ENCODE measurements at places on chromosomes 6 and 20.
A peak's percentile ranks its signal among the peaks of the same experiment; 100 is the strongest.

GRCh38 chr20:16028923-16029322 is 544.3 kb downstream of the KIF16B start:
- H3K27me3 ChIP-seq: no peaks in the 10 kb centered on the region
- no peaks in the 10 kb centered on the region for H3K4me1 ChIP-seq
- H3K4me3 ChIP-seq: no peak overlapping the region
- H3K36me3 ChIP-seq: no peaks in the 10 kb centered on the region
- DNase-seq: no peak

- peak overlapping the region; percentile 97 for H3K4me3 ChIP-seq
- no peaks in the 10 kb centered on the region for H3K27me3 ChIP-seq
- H3K4me1 ChIP-seq: no peaks in the 10 kb centered on the region
- H3K27ac ChIP-seq: peak overlapping the region; percentile 90
- peaks cover 6% of the 10 kb centered on the region for H3K36me3 ChIP-seq
Measured at GRCh38 chr6:26198722-26199056, 111.5 kb downstream of the HFE start.

- no peaks in the 10 kb centered on the region for H3K4me1 ChIP-seq
- no peak for DNase-seq
- no peaks in the 10 kb centered on the region for H3K27me3 ChIP-seq
- no peak overlapping the region for H3K27ac ChIP-seq
Measured at GRCh38 chr20:24877652-24878051, 71.4 kb upstream of the CST7 start.

GRCh38 chr6:113762641-113763040 is 94.5 kb upstream of the MARCKS start:
- H3K27ac ChIP-seq: no peak overlapping the region
- H3K4me3 ChIP-seq: no peak overlapping the region
- H3K4me1 ChIP-seq: no peaks in the 10 kb centered on the region
- no peaks in the 10 kb centered on the region for H3K27me3 ChIP-seq

GRCh38 chr6:5191222-5191621 is 69.5 kb downstream of the LYRM4 start:
- no peaks in the 10 kb centered on the region for H3K27me3 ChIP-seq
- DNase-seq: no peak
- no peak overlapping the region for H3K27ac ChIP-seq
- H3K4me1 ChIP-seq: no peaks in the 10 kb centered on the region
- peaks cover 7% of the 10 kb centered on the region for H3K36me3 ChIP-seq
- no peak overlapping the region for H3K4me3 ChIP-seq

DNA sequence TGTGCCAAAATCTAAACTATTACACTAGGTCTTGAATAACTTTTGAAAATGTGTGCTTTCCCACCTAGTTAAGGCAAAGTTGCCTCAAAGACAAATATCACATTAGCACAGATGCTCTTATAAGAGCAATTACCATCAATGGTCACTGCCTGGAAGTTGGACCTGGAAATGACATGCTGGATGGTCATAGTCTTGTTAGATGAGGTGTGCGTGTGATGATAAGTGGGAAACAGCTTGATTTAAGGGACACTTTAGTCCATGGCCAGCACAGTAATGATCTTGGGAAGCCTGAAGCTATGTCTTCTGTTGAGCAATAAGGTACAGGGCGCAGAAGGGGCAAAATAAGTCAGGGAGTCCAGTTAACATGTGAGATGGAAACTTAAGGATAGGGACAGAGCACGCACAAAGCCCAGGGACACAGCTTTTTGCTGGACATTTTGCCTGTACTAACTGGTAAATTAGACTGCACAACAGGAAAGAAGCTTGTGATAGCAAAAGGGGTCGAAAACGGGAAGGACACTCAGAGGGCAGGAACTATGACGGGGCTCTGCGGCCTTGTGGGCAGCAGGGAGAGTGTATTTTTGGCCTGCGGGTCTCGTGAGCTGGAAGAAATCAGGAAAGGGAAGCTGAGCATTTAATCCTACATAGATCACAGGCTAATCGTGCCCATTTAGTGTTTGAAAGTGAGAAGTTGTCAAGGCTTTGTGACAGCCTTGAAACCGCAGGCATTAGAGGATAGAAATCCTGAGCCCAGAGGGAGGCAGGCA is 66.7 kb upstream of the BMP2 start:
- peaks cover 4% of the 10 kb centered on the region for H3K4me1 ChIP-seq
- no peaks in the 10 kb centered on the region for H3K36me3 ChIP-seq
- no peaks in the 10 kb centered on the region for H3K27me3 ChIP-seq

DNA sequence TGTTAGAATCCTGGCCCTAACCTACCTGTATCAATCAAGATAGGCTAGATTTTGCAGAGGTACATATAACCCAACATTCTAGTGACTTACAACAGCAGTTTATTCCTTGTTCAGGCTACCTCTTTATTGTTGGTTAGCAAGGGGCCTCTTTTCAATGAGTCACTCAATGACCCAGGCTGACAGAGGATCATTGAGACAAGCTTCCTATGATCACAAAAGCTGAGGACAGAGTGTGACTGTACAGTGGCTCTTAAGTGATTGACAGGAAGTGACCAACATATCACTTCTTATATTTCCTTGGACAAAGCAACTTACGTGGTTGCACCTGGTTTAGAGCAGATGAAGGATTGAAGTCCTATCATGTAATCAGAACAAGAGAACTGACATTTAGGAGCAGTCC is 740.9 kb downstream of the FRK start:
- no peak overlapping the region for H3K4me3 ChIP-seq
- no peak for DNase-seq
- H3K36me3 ChIP-seq: no peaks in the 10 kb centered on the region
- H3K27ac ChIP-seq: no peak overlapping the region
- H3K4me1 ChIP-seq: no peaks in the 10 kb centered on the region

GRCh38 chr6:107698146-107698545 is 126.0 kb downstream of the SCML4 start:
- peaks cover 6% of the 10 kb centered on the region for H3K36me3 ChIP-seq
- no peak overlapping the region for H3K27ac ChIP-seq
- no peaks in the 10 kb centered on the region for H3K4me1 ChIP-seq

- no peaks in the 10 kb centered on the region for H3K36me3 ChIP-seq
- H3K4me3 ChIP-seq: no peak overlapping the region
- no peaks in the 10 kb centered on the region for H3K27me3 ChIP-seq
- DNase-seq: no peak
- no peak overlapping the region for H3K27ac ChIP-seq
Measured at GRCh38 chr20:47484303-47484702, 17.4 kb upstream of the NCOA3 start.

GRCh38 chr20:62511915-62512610 is 36.3 kb upstream of the GATA5 start:
- no peak overlapping the region for H3K4me3 ChIP-seq
- H3K27me3 ChIP-seq: no peaks in the 10 kb centered on the region
- H3K4me1 ChIP-seq: no peaks in the 10 kb centered on the region
- H3K36me3 ChIP-seq: no peaks in the 10 kb centered on the region
- H3K27ac ChIP-seq: no peak overlapping the region
- no peak for DNase-seq

DNA sequence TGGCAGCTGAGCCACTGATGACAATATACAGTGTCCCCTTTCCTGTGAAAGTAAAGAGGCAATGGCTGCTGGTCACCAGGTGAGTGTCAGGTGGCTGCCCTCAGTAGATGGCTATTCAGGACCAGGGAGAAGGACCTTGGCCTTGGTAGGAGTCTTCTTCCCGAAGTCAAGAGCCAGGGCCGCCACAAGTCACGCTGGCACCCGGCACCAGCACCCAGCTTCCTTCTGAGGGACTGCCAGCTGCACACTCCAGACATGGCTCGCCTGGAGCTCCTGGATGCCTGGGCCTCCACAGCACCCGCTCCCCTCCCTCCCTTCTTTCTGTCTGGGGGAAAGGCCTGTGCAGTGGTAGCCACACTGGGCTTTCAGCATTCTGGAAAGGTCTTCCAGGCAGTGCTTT is 126.9 kb downstream of the TMEM242 start:
- H3K27me3 ChIP-seq: no peaks in the 10 kb centered on the region
- H3K4me3 ChIP-seq: no peak overlapping the region
- H3K27ac ChIP-seq: no peak overlapping the region
- H3K36me3 ChIP-seq: peaks cover 54% of the 10 kb centered on the region
- no peak for DNase-seq

- H3K27me3 ChIP-seq: no peaks in the 10 kb centered on the region
- H3K4me1 ChIP-seq: peaks cover 2% of the 10 kb centered on the region
- H3K27ac ChIP-seq: no peak overlapping the region
- no peaks in the 10 kb centered on the region for H3K36me3 ChIP-seq
Measured at GRCh38 chr6:170013815-170014214, 262.4 kb downstream of the ERMARD start.

GRCh38 chr6:106360410-106360988 is at the start of gene CRYBG1:
CRYBG1 (plus strand) TSS chr6:106360717; CDS start chr6:106360909, 192 bp downstream.
- H3K27me3 ChIP-seq: no peaks in the 10 kb centered on the region
- no peak within 1 kb of the TSS for H3K27ac ChIP-seq
- no peaks in the 10 kb centered on the region for H3K36me3 ChIP-seq
- peak; percentile 95 for DNase-seq
- H3K4me1 ChIP-seq: no peaks in the 10 kb centered on the region

GRCh38 chr20:53362736-53363135 is 230.9 kb downstream of the ZNF217 start:
- H3K36me3 ChIP-seq: no peaks in the 10 kb centered on the region
- H3K27ac ChIP-seq: no peak overlapping the region
- no peak overlapping the region for H3K4me3 ChIP-seq
- H3K27me3 ChIP-seq: no peaks in the 10 kb centered on the region

GRCh38 chr6:100663219-100663863 is 198.6 kb upstream of the SIM1 start:
- peaks cover 7% of the 10 kb centered on the region for H3K4me1 ChIP-seq
- no peak for DNase-seq
- no peak overlapping the region for H3K4me3 ChIP-seq
- H3K27ac ChIP-seq: no peak overlapping the region
- H3K27me3 ChIP-seq: no peaks in the 10 kb centered on the region

DNA sequence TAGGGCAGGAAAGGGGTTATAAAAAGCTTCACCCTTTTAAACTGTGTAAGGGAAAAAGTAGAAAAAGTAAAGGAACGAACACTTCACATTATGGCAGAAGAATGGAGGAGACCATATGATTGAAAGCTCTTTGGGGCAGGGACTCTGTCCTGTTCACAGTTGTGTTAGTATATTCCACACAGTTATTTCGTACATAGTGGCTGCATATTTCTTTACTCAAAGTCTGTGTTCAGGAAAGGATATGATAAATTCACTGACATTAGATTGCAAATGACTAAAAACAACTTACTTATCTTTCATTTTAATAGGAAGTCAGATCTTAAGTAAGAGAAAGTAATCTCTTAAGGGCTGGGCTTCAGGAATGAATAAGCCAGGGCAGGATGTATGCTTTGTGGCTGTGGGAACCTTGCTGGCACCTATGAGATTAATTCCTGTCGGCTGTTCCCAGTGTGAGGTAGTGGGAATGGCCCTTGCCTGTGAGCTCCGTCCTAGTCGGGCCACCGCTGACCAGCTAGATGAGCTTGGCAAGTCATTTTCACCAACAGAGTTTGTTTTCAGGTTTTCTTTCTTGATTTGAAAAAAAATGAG is 11.2 kb downstream of the PPP1R14C start:
- H3K27me3 ChIP-seq: no peaks in the 10 kb centered on the region
- H3K4me1 ChIP-seq: peaks cover 3% of the 10 kb centered on the region
- no peaks in the 10 kb centered on the region for H3K36me3 ChIP-seq
- no peak overlapping the region for H3K4me3 ChIP-seq

GRCh38 chr6:43331470-43331869 is 22.8 kb upstream of the CRIP3 start:
- no peaks in the 10 kb centered on the region for H3K27me3 ChIP-seq
- H3K4me3 ChIP-seq: no peak overlapping the region
- no peak for DNase-seq
- no peaks in the 10 kb centered on the region for H3K36me3 ChIP-seq
- no peaks in the 10 kb centered on the region for H3K4me1 ChIP-seq

GRCh38 chr20:36435592-36436541 is 105.5 kb upstream of the MYL9 start:
- no peaks in the 10 kb centered on the region for H3K27me3 ChIP-seq
- peak overlapping the region; percentile 17 for H3K4me3 ChIP-seq

DNA sequence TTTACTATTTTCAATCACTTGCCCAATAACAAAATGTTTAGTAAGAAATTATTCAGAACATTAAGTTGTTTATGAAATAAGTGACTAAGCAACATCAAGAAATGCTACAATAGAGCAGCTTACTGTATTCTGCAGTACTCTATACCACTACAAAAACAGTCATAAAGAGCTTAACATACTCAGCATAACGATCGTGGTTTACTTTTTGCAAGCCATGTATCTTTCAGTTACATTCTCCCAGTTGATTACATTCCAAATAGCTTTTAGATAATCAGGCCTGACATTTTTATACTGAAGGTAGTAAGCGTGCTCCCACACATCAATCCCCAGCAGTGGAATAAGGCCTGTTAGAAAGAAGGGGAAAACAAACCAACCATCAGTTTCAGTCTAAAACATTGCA is 10.7 kb downstream of the SOD2 start:
- no peaks in the 10 kb centered on the region for H3K27me3 ChIP-seq
- H3K4me3 ChIP-seq: no peak overlapping the region
- no peaks in the 10 kb centered on the region for H3K4me1 ChIP-seq
- H3K27ac ChIP-seq: no peak overlapping the region
- peaks cover 17% of the 10 kb centered on the region for H3K36me3 ChIP-seq
- no peak for DNase-seq

DNA sequence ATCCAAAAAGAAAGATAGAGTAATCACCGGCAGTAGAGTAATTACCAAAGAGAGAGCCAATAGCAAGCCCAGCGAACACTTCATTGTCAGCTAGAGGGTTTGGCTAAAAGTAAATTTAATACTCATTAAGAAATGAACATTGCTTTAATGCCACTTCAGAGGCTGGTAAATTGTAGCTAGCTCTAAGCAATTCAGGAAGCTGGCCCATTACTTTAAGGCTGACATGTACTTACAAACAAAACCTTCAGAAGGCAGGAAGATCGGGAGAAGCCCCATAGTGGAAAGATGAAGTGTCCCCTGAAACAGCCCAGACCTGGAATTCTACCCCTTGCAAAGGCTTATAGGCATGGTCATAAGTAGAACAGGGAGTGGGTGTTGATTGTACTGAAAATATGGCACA is 396.6 kb upstream of the ID4 start:
- H3K27ac ChIP-seq: no peak overlapping the region
- H3K4me3 ChIP-seq: no peak overlapping the region
- no peaks in the 10 kb centered on the region for H3K36me3 ChIP-seq
- no peaks in the 10 kb centered on the region for H3K27me3 ChIP-seq
- no peaks in the 10 kb centered on the region for H3K4me1 ChIP-seq

GRCh38 chr6:34514593-34515472 is 41.3 kb downstream of the SPDEF start:
- DNase-seq: peak; percentile 71
- peak overlapping the region; percentile 69 for H3K4me3 ChIP-seq
- H3K27me3 ChIP-seq: no peaks in the 10 kb centered on the region
- no peak overlapping the region for H3K27ac ChIP-seq

GRCh38 chr6:52515219-52515960 is 61.5 kb downstream of the TRAM2 start:
- no peak overlapping the region for H3K4me3 ChIP-seq
- peaks cover 5% of the 10 kb centered on the region for H3K4me1 ChIP-seq
- DNase-seq: no peak

GRCh38 chr6:53112871-53113270 is 35.8 kb downstream of the GCM1 start:
- no peak overlapping the region for H3K27ac ChIP-seq
- no peaks in the 10 kb centered on the region for H3K36me3 ChIP-seq
- DNase-seq: no peak
